ENCODE measurements at places on chromosomes 2 and 18.

GRCh38 chr2:102094917-102095316, 47.6 kb upstream of the IL1R1 start:
- DNase-seq: peak; percentile 95

DNA sequence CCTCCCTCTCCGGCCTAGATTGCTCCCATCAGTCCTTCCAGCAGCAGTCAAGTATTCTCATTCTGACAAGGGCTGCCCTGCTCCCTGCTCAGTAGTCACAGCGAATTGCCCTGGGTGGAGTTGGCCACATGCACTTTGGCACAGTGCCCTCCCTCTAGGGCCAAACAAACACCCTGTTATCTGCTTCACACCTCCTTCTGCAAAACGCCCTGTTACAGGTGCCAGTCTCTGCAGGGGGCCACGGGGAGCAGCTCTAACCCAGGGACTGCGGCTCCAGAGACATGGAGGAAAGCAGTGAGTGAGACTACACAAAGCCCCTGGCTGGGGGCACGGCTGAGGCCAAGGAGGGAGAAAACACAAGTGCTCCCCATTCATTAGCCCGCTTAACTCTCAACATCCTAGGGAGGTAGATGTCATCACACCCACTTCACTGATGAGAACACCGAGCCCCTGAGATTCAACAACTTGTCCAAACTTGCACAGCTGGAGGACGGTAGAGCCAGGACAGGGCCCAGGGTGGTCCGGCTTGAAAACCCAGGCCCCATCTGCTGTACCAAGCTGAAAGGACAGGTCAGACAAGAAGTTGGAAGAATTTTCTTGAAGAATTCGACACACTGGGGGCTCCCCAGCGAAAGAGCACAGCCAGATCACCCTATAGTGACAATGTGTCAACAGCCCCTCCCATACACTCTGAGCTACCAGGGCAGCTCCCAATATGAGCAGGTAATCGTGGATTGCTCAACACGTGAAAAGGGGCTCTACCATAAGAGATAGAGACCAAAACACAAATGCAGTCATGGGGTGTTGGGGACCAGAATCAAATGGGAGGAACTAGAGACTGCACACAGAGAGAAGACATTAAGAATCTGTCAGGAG, 8.7 kb upstream of the TFCP2L1 start:
- no peak for DNase-seq

DNA sequence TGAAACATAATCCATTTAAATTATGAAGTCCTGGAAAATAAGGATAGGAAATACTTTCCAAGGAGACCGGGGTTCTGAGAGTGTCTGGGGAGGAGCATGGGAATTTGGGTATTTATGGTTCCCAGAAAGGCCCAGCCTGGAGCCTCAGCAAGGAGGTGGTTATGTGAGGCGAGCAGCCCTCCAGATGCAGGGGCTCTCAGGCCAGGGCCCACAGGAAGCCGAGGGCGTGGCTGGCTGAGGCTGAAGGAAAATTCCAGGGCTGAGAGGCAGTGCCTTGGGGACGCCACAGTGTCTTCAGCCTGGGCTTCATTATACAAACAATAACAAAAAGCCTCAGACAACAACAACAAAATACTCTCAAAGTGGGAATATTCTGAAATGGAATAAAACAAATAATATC, 86.9 kb upstream of the SERPINE2 start:
- no peak for DNase-seq

- no peak for DNase-seq
Observed at GRCh38 chr2:44075541-44075940, 79.8 kb upstream of the LRPPRC start.

- DNase-seq: no peak
Observed at GRCh38 chr2:127700527-127701192, 637 bp upstream of the SFT2D3 start.

GRCh38 chr2:20291846-20292408, 58.7 kb downstream of the PUM2 start:
- no peak for DNase-seq

- DNase-seq: no peak
Observed at GRCh38 chr2:43524177-43524965, 71.5 kb downstream of the THADA start.

DNA sequence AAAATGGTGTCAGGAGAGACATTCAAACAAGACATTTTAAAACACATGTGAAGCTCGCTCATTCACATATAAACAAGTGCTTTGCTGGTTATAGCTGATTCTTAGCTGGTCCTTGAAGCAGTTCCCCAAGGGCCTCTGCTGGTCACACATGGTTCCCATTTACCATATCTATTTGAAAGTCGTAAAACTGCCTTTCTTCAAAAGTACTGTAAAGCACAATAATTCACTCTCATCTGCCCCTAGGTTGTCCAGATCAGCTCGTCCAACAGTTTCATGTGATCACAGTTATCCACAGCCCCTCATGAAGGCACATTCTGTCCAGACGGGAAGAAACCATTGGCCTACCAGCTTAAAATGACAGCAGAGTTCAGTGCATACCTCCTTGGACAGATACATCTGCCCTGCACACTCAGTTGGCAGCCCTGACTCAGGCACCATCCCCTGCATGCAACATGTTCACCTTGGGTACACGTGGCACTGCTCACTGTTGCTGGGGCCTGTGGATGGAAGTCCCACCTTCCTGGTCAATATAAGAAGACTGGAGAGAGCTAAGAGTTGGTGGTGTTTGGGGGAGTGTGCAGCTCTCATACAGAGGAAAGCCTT, 108.0 kb upstream of the HAAO start:
- no peak for DNase-seq

DNA sequence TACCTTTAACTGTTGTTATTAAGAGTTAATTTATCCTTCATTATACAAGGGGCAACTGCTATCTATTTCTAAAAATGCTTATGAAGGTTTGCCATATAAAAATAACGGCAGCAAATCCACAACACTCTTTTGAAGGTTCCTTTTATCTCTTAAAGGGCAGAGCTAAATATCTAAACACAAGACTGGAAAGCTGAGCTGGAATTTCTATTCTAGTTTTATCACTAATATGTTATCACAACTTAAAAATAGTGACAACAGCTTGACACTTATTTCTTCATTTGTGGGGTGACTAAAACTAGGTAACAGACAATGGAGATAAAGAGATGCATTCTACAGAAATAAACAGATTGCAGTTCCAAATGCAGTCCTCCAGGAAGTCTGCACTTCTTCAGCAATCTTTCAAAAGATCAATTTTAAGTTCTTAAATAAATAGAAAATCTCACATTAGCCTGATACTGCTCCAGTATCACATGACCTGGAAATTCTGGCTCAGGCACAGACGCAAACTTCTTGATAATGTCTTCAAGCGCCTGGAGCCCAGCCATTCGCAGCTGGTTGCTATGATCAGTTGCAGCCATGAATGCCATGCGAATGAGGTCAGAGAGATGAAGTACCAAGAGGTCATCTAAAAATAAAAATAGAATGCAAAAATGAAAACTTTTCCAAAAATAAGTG, 54.0 kb upstream of the STRN start:
- DNase-seq: peak; percentile 90

GRCh38 chr2:228180181-228181097, 1.0 kb downstream of the SPHKAP start:
- peak; percentile 7 for DNase-seq

- peak; percentile 8 for DNase-seq
Observed at GRCh38 chr2:230830428-230830827, 34.3 kb upstream of the ITM2C start.

DNA sequence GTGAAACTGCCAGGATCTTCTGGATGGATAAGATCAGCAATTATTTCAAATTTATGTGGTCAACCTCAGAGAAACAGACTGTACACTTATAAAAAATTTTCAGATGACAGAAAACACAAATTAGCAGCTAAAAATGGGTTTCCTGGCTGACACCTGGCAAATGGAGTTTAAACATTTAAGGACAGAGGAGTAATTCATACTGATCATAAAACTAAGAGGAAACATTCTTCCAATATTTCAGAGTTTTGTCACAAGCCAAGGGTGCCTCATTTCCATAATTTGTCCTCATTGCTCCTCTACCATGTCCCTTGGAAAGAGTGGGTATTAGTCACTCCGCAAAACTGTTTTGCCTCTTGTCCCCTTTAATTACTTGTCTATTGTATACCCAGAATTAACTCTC, 70.2 kb downstream of the TMEFF2 start:
- DNase-seq: peak; percentile 74

- no peak for DNase-seq
Observed at GRCh38 chr2:79370976-79371538, 141.8 kb upstream of the CTNNA2 start.

DNA sequence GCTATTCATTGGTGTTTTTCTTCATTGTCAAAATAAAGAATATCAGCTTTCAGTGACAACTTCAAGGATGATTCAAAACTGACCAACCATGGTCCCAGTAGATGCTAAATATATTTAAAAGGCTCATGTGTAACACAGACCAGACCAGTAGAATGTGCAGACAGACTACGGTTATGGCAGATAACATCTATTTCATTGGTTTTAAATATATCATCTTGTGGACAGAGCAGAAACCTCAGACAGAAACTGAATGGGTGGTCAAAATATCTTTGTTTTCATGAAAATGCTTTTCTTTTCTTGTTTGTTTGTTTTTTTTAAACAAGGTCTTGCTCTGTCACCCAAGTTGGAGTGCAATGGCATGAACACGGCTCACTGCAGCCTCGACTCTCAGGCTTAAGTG, 107.4 kb upstream of the CREB1 start:
- DNase-seq: no peak

GRCh38 chr18:72993250-72993649, 125.5 kb upstream of the NETO1 start:
- no peak for DNase-seq

- no peak for DNase-seq
Observed at GRCh38 chr2:70717431-70718038, 50.5 kb downstream of the ADD2 start.

DNA sequence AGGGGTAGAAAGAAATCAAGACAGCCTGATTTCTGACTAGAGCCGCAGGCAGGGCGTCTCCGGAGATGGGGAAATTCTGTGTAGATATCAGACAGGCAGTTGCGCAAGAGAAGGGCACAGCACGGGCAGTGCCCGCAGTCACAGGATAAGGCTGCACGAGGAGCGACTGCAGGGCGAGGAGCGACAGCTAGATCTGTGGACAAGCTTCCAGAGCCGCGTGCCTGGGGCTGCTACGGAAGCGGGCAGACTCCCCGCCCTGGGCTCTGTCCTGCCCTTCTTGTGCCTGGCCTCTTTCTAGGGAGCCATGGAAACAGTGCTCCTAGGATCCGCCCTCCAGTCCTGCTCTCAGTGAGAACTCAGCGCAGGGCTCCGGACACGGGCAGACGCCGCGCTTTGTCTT, 12.6 kb downstream of the MC5R start:
- no peak for DNase-seq

DNA sequence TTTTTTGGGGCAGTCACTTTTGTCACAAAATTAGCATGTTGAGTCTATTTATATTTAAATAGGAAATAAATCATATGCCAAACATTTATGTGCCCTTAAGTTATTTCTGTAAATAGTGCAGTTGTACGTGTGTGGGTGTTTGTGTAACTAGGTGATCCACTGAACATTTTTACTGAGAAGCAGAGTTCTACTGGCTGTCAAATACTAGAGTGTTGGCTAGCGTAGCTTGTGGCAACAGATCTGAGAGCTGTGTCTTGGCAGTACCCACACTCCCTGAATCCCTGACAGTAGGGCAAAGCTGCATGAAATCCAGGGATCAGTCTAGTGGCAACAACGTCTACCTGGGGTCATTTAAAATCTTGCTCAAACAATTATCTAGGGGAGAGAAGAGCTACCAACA, 273.1 kb upstream of the SLC8A1 start:
- DNase-seq: no peak

DNA sequence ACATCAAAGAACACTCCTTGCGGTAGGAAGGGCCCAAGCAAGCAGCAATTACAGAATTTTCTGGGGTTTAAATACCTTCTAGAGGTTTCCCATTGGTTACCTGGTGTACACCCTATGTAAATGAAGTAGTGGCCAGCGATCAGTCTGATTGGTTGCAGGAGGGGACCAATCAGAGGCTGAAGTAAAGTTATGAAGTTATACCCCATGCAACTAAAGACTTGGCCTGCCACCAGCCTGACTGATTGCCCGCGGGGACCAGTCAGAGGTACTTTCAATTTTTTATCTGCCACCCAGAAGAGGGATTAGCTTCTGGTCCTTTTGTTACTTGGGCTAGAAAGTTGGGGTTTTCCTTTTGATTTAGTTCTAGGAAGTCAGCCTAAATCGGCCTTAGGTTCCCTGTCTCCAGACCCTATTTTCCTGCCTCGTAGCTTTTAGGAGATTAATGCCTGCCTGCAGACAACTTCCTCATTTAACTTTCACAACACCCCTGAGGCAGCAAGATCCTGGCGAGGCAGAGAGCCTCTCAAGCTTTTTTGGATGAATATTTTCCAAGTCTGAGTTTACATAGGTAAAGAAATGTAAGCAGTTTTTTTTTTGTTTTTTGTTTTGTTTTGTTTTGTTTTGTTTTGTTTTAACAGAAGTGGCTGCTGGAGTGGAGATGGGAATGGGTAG, 1.5 kb upstream of the DGUOK start:
- DNase-seq: no peak

All from fibroblast of skin of right biceps (primary cell).